ENCODE measurements at places on chromosomes 5 and 9.

GRCh38 chr5:150575745-150576448, 64.6 kb upstream of the SYNPO start:
- no peak for DNase-seq

DNA sequence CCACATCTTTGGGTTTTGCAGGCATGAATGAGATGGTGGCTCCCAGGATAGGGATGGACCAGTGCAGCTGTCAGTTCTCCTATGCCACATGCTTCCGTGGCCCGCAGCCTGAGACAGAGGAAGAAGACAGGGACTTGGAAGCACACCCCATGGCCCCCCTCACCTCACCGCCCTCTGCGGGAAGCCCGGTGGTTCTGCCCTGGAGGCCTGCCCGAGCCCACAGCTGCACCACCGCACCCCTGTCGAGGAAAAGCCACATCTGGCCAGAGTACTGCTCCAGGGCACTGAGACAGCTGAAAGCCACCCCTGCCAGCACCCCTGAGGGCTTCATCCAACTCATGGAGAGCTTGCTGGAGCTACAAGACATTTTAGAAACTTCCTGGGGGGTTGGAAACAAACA, 7.6 kb upstream of the TRMT10B start:
- no peak for DNase-seq

GRCh38 chr5:65647941-65648340, 23.1 kb downstream of the SHLD3 start:
- no peak for DNase-seq

DNA sequence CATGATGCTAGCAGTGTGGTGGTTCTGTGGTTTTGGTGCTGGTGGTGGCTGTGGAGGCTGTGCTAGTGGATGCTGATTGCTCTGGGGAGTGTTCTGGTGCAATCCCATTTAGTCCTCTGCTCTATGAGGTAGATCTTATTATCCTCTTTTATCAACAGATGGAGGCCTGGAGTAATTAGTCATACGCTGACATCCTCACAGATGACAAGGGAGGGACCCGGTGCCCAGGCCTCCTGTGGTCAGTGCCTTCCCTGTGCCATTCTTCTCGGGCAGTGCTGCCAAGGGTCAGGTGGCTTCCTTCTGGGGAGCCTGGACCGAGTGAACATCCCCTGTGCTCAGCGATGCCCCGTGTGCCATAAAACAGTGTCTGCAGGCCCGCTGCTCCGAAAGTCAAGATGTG, 74.5 kb downstream of the COL5A1 start:
- DNase-seq = no peak

DNA sequence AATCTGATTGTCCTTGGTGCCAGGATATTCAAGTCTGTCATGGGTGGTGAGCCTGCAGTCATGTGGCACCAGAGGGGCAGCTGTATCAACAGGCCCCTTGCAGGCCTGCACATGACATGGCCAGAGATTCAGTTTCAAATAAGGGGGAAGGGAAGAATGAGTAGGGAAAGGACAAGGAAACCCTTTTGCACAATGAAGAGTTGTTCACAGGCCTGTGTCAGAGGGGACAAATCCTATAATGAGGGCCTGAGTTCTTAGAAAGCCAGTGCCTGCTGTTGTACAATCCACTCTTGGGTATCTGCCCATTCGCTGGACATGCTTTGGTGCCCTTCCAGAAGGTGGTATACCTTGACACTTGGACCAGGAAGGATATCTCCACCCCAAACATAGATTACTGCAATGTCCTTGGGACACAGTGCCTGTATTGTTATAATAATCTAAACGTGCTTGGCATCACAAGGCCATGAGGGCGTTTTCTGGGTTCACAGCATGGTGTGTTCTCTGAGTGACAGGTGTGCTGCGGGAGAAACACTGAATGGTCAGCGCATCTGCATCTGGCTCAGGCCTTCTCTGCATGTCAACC, 1.9 kb upstream of the TMEM171 start:
- no peak for DNase-seq

DNA sequence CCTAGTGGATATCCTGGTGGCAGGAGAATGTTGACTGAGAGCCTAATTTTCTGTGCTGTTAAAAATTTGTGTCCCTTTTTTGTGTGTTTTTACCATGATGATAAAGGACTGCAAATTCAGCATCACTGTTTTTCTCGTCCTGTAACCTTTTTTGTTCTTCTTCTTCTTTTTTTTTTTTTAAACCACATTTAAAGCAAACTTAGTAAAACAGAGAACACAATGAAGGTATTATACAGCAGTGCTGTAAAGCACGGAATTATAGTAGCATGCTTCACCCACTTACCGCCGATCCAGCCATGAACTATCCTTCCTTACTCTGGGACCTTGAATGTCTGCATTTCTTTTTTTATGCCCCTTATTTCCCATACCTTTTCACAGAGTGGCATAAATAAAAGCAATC, 280.0 kb downstream of the ARHGAP26 start:
- no peak for DNase-seq
